NCI-H2171 treated with DMSO at 0.1 percent for 48 hours (cell line): ENCODE measurements at places on chromosomes 1 and 21.

- no peak for DNase-seq
Measured at GRCh38 chr1:43558346-43558841, 27.7 kb downstream of the PTPRF start.

- DNase-seq, result peak; percentile 75
Measured at GRCh38 chr1:3668585-3669300, 16.4 kb downstream of the TP73 start.

DNA sequence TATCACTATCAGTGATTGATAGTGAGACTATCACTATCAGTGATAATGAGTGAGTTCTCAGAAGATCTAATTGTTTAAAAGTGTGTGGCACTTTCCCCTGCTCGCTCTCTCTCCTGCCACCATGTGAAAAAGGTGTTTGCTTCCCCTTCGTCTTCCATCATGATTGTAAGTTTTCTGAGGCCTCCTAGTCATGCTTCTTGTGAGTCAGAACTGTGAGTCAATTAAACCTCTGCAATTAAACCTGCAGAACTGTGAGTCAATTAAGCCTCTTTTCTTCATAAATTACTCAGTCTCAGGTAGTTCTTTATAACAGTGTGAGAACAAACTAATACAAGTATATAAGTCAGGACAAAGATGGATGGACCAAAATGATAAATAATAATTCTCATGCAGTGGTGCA is 7.0 kb upstream of the IL23R start:
- DNase-seq, result no peak

DNA sequence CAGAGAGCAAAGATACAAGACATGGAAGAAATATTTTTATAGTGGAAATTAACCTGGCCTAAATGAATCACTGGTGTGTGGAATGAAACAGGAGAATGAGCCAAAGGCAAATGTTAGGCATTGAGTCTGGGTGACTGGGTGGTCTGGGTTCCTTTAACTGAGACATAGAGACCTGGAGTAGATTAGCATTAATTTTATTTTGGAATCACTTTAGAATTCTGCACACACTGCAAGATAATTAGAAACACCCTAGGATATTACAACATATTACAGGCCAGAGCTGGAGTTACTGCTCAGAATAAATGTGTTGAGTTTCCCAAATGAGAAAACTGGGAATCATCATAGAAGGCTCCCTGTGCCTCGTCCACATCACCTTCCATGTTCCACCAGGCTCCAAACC is 85.5 kb downstream of the PLPPR5 start:
- no peak for DNase-seq

- no peak for DNase-seq
Measured at GRCh38 chr1:205519541-205520131, 15.2 kb downstream of the CDK18 start.

DNA sequence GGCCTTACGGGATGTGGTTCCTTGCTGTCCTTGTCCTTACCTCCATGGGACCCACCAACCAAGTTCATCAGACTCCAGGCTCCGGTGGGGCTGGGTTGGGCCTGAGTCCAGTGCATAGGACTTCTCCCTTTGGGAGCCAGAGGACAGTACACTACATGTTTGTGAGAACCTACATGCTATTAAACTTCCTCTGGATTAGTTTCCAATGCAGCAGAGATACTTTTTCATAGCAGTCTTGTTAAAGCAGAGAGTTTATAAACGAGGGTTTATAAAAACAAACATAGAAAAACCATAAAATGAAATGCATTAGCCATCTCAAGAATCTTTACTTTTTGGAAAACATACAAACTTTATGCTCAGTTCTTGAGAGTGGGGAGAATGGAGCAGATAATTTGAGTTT is 33.4 kb downstream of the INKA2 start:
- DNase-seq, result no peak

DNA sequence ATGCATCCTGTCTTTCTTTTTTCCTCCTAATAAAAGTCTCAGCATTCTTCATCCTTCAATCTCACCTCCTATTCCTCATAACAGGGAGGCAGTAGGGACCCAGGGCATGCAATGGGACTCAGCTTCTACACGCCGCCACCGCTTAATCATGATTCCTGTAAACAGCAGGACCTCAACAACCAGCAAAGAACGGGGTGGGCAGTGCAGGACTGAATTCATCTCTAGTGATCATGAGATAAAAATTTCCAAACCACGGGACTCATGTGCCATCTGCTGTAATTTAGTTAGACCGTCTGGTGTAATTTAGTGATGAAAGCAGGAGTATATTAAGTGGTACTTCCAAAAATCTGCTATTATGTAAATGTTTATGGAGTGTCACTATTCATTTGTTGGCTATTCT is 5.4 kb downstream of the PRAMEF12 start:
- DNase-seq, result peak; percentile 14

DNA sequence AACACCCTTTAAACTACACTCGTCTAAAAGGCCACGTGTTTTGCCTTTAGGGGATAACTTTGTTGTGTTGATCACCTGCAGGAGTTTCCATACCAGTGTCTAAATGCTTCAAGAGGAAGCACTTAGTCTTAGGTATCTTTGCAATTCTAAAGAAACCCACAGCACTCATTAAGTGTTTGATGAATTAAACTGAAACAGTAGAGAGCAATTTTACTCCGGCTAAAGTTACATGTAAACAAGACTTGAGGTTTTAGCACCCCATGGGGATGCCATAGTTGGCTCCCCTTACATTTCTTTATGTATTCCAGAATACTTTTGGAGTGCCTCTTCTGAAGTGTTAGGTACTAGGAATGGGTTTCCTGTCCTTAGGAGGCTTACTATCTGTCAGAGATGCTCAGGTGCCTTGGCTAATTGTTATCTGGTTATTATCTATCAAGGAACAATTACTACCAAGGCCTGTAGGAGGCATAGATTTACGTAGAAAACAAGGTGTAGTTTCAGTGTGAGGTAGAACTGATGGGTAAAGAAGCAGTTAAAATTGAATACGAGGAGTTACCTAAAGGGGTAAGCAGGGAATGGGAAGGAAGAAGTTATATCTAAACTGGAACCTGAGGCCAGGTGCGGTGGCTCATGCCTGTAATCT is 176.8 kb upstream of the SAMSN1 start:
- no peak for DNase-seq

DNA sequence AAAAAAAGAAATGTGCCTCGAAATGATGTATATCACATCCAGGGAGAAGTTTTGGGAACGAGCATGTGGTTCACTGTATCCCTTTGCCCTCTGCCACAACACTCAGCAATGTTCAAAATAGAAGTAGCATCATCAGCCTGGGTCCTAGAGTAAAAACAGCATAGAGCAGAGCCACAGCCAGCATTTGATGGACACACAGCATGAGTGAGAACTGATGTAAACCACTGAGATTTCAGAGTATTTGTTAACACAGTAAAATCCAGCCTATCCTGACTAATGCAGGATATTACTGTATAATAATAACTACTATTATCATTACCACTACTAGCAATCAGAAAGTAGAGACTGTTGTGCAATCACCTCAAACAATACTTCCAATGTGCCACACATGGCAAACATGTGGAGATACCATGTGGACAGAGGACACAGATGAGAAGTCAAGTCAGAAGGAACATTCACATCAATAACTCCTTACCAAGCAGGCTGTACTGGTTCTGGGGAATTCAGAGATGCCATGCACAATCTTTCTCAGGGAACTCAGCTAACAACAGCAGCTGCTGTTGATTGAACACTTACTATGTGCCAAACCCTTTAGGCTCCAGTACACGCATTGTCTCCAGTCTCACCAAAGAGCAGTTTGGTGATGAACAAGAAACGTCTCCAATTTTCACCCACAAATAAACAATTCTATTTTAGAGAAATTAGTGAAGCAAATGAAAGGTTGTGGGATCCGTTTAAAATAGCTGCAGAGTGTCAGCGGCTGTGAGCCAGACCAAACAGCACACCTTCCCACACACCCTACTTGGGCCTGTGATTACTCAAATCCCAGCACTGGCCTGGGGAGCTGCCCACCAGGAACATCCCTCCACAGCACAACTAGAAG is 16.6 kb upstream of the GFI1 start:
- DNase-seq, result no peak

DNA sequence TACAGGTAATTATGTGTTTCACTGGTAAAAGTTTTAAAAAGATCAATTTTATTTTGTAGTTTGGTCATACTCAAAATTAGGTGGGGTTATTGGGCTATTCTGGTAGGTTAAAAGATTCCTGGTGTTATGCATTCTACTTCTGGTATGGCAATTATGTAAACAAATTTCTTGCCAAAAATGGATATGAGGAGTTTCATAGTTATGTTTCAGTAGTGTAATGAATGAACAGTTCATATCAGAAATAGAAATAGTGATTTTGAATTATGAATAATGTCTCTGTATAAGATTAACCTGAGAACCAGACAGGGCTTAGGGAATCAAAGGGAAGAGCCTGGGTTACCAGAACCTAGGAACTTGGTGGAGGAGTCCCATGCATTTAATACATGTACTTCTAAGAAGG is 15.9 kb downstream of the ATF6 start:
- DNase-seq, result no peak

- DNase-seq, result no peak
Measured at GRCh38 chr1:168042362-168042761, 94.4 kb downstream of the GPR161 start.

DNA sequence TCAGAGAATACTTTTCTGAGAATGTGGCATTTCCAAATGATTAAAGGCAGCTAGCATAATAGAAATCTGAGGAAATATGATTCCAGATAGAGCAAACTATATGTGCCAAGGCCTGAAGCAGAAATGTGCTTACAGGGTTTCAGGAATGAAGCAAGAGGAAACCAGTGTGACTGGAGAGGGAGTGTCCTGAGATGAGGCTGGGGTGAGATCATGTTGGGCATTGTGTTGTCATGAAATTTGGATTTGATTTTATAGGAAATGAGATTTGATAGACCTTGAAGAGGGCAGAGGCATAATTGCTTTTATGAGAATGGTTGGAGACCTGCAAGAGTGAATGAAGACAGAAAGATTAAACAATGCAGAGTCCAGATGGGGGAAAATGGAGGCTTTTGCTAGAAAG is 338.1 kb upstream of the SNX7 start:
- no peak for DNase-seq
